Bronchial epithelial cell (primary cell): ENCODE measurements at places on chromosomes 2 and 18.

DNA sequence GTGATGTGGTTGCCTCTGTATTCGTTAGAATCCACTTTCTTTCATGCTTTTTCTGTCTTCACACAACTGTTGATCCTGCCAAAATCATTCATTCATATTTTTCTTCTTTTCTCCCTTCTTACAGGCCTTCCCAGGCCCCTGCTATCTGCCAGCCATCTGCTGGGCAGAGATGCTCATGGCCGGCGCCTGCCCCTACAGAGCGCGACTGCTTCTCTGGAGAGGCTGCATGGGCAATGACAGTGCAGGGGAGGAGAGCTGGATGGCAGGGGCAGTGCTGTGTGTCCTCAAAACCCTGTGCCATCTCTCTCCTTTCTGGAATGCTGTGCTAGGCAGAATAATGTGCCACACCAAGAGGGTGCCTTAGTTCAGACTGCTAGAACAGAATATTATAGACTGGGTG lies 125.2 kb downstream of the INHBB start:
- no peak for DNase-seq

- DNase-seq, result no peak
Measured at GRCh38 chr2:237797253-237797652, 1.3 kb upstream of the RBM44 start.

- peak; percentile 22 for DNase-seq
Measured at GRCh38 chr2:35365859-35366258, 989.7 kb upstream of the CRIM1 start.

DNA sequence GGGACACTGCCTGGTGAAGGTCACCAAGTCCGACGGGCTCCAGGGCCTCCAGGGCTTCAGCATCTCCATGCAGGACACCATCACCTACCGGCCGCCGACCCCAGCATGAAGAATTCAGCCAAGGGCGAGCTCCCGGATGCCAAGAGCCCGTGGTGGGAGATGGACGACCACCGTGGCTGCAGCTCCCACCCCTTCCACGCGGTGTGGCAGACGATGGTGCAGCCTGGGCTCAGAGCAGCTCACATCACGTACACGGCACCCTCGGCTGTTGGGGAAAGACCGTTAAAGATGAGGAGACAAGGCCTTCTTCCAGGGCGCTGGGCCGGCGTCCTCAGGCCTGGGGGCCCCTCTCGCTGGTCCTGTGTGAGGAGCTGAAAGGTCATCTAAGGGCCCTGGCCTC lies 31.2 kb upstream of the ADNP2 start:
- DNase-seq, result no peak
